ENCODE measurements at places on chromosomes 3 and 15. TPM values are rescaled to one million over a fixed set of nuclear protein-coding genes. Genes with fewer than 3 reads are reported as not detected.

- no peak for DNase-seq
Observed at GRCh38 chr3:45741742-45742460, 52.7 kb downstream of the SACM1L start.

DNA sequence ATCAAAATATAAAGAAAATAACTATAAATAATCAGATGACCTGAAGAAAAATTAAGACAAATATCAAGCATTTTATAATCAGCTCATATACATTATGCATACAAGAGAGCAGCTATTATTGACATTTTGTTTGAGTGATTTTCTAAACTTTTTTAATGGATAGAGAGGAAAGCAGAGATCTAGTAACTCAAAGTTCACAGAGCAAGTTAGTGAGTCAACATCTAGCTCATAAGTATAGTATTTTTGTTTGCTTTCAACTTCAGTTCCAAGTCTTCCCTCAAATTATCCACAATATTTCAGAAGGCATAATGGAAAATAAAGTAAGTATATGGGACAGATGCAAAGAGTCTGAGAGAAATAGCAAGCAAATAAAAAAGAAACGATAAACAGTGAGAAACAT lies 470.1 kb upstream of the ALCAM start:
- no peak for DNase-seq

The GOLGA8S gene
- 0.04 TPM for total RNA-seq

DNA sequence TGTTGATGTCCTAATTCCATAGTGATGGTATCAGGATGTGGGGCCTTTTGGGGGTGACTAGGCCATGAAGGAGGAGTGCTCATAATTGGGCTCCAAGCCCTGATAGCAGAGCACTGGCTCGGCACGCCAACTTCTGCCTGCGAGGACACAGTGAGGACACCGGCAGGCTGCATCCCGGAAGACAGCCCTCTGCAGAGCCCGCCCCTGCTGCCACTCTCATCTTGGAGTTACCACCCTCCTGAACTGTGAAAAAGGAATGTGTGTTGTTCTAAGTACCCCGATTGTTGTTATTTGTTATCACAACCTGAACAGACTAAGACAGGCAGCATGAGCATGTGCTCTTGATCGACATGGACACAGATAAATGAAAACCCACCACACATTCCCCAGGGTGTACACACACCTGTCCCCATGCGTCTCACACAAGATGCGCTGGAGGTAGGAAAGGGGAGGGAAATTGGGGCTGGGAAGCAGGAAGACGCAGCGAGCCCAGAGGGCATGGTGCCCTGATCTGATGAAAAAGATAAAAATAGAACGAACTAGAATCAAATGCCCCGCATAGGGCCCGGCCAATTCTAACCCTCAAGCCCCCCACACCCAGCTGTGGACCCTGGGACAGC lies 40.1 kb downstream of the RPN1 start:
- no peak for DNase-seq

GRCh38 chr3:46200211-46200610 lies 7.9 kb downstream of the CCR1 start:
- DNase-seq = no peak

- DNase-seq = no peak
Observed at GRCh38 chr15:27061739-27062138, 90.8 kb downstream of the GABRG3 start.

DNA sequence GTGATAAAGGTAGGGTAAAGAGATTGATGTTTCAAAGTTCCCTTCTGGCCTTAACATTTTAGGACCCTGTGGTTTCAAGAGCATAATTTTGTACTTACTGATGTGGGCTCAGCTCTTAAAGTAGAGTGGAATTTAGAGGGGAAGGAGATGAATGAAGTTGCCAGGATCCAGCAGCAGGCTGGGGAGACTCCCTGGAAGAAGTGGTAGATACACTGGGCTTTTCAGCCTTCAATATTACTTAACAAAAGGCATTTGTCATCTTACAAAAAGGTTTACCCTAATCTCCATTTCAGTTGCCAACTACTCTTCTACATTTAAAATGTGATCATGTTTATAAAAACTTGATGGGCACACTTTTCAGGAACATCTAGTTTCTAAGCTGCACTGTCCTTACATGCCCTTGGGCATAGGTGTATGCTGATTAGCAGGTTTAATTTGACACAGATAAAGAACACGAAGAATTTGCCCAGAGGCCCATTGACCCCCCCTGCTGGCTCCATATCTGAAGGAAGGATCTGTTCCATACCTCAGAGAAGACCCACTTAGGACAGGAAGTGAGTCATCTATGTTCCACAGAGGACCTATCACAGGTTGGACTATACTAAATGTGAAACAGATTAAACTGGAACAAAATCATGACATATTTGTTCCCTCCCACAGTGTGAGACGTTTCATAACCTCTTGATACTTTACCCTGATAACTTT lies 93.0 kb upstream of the LPP start:
- DNase-seq = no peak

GRCh38 chr15:72859757-72860145 lies 76.2 kb upstream of the ADPGK start:
- no peak for DNase-seq

DNA sequence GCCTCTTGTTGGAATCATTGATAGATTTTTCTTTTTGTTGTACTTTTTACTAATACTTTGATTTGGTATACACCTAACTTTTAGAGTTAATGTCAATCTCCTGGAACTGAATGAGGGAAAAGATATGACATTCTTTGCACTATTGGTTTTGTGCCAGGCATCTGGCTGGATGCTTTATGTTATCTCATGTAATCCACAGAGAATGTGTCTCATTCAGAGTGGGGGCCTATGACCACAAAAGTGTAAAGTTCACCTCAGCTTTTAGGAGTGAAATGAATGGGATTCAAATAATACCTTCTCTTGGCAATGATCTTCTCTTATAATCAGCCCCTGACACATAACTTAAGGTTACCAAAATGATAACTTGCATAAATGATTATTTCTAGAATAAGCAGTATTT lies 329.1 kb upstream of the ROPN1 start:
- no peak for DNase-seq

- no peak for DNase-seq
Observed at GRCh38 chr3:122533931-122534334, 19.2 kb upstream of the KPNA1 start.

GRCh38 chr3:189839576-189839975 lies 208.4 kb downstream of the TP63 start:
- DNase-seq = no peak

The PP2D1 gene
- total RNA-seq = not detected

DNA sequence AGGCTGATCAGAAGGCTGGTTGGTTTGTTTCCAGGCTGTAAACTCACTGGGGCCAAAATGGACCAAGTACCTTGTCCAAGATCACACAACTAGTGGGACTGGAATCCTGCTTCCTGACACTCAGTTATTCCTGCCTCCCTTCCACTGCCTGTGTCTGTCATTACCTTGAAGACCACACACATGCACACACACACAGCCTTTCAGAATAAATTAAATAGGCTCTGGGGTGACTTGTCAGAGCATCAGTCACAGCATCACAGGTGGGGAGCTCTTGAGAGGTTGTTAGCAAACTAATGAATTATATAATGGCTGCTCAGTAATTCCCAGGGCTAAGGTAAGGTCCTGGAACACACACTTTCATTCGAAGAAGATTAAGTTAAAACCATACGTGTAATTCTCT lies 231.8 kb downstream of the UACA start:
- no peak for DNase-seq

The MCF2L2 gene
- 1.2 TPM for total RNA-seq

The CPLX3 gene
- total RNA-seq = not detected

The MAP6D1 gene
- 2.9 TPM for total RNA-seq

- no peak for DNase-seq
Observed at GRCh38 chr3:136708333-136708985, 43.7 kb downstream of the STAG1 start.

The MBD4 gene
- 20.0 TPM for total RNA-seq

GRCh38 chr15:92197746-92198145 lies 195.9 kb upstream of the ST8SIA2 start:
- no peak for DNase-seq

DNA sequence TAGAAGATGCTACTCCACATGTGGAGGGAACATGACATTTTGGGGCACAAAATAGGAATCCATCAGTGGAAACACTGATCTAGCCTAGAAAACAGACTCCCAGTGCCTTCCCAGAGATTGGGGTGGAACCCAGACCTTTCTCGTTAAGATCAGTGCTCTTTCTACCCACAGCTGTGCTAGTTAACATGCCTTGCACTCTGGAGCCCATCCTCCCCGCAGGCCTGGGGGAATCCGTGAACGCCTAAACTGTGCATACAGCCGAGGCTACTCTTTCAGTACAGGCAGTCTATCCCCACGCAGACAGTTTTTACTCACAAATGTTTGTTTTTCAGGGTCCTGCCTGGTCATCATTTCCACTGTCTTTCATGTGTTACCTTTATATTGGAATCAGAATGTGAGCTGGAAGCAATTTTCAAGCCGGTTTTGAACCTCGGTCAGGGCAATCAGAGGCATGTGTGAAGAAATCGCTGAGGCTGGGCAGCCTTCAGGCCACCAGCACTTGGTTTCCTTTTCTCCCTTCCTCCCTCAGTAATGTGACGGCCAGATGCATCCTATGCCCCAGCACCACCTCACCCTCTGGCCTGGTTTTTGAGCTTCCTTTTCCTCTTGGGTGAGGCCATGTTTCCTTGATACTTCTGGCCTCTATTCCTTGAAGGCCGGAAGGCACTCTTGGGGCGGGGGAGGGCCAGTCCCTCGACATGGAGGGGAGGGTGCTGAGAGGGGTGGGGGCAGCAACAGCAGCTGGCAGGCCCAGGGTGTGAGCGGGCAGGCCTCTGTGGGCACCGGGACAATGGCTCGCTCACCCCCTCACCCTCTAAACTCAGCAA lies 123.6 kb upstream of the GALNT15 start:
- no peak for DNase-seq

- DNase-seq = no peak
Observed at GRCh38 chr3:31322460-31322859, 210.3 kb upstream of the STT3B start.

DNA sequence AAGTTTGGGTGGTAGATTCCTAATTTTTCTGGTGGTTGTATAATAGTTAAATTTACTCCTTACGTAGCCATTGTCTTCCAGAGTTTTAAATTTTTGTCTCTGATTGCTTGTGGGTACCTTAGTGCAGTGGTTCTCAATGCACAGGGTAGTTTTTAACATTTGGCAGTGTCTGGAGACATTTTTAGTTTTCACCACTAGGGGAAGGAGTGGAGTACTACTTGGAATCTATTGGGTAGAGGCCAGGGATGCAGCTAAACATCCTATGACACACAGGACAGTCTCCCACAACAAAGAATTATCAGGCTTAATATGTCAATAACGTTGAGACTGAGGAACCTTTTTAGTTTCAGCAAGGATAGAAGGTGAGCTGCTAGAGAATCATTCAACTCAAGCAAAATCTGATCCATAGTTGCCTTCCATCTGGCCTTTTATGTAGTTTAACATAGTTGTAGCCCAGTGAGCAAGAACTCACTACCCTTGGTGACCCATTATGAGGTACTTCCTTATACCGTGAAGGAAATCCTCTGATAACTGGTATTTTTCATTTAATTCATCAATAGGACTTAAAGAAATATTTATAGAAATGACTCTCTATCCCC lies 8.6 kb upstream of the STX19 start:
- no peak for DNase-seq

The GABRA5 gene
- not detected for total RNA-seq

DNA sequence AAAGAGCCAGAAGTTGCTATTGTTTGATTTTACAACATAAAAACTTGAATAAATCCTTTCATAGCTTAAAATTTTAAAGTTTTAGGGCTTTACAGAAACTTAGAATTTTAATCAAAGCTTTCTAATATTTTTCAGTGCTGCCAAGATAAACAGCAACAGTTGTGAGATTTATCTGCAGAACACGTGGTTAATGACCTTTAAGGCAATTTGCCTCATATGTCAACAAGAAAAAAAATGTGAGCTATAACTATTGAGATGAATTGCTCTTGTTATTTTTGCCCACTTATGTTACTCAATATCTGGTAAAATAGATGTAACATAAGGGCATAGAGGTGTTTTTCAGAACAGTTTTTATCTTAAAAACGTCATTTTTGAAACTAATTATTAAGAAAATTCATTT lies 96.7 kb upstream of the NECTIN3 start:
- DNase-seq = no peak

The CDCP1 gene
- total RNA-seq = 3.7 TPM

DNA sequence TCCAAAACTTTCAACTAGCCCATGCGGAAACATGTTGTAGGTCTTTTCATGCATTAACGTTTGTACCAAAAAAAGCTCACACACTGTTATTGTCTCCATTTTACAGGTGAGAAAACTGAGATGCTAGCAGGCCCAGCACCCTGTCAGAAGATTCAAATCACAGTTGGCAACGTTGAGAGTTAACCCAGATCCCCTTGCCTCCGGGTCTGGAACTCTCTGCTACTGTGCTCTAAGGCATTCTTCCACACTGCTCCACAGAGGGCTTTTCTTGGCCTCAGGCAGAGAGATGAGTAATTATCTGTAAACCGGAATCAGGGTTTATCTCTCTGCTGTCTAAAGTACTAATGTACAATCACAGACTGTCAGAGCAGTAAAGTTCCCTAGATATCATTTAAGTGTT lies 186.0 kb upstream of the LPP start:
- DNase-seq = no peak

GRCh38 chr3:59133311-59133710 lies 83.5 kb upstream of the CFAP20DC start:
- DNase-seq = no peak

The ASB14 gene
- total RNA-seq = not detected

The CCR5 gene
- total RNA-seq = not detected

The APBA2 gene
- 42.1 TPM for total RNA-seq

- peak; percentile 13 for DNase-seq
Observed at GRCh38 chr3:126607214-126607908, 47.6 kb downstream of the TXNRD3 start.

DNA sequence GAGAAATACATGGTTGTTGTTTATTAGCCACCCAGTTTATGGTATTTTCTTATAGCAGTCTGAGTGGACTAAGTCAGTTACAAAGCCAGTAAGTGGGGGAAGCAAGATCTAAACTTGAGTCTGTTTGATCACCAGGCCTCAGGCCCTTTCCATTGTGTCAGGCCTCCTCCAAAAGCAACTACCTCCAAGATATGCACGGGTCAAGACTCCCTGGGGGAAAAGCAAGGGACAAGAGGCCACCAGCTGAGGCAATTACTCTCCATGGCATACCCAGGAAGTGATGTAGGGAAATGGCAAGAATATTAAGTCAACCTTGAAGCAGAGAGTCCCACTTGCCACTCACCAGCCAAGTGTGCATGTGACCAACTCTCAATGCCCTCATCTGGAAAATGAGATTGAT lies 28.6 kb upstream of the SRGAP3 start:
- no peak for DNase-seq

Data from pulmonary artery endothelial cell (primary cell).